CD4-positive, alpha-beta memory T cell (primary cell): ENCODE measurements at places on chromosomes 1 and 21.
A peak's percentile ranks its signal among the peaks of the same experiment; 100 is the strongest.

DNA sequence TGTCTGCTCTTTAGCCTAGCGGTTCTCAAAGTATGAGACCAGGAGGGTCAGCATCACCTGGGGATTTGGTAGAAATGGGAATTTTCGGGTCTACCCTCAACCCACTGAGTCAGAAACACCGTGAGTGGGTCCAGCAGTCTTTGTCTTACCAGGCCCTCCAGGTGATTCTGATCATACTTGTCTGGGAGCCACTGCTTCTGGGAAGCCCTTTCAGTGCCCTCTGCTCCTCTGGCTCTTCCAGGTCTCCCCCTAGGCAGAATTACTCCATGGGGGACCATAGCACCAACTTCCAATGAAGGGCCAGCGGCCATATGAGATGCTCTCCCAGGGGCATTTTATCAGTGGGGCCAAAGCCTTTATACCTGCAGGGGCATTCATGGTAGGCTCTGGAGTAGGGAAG, 81.0 kb upstream of the ETV3 start:
- no peak for DNase-seq

GRCh38 chr1:186491336-186491735, 30.4 kb upstream of the PDC start:
- DNase-seq: no peak

GRCh38 chr1:67376381-67376780, 53.8 kb downstream of the SERBP1 start:
- DNase-seq: no peak

GRCh38 chr21:37711836-37712568, 204.3 kb downstream of the KCNJ6 start:
- no peak for DNase-seq

GRCh38 chr1:202164271-202165037, 4.1 kb upstream of the PTPN7 start:
- DNase-seq: peak; percentile 86
